ENCODE measurements at places on chromosomes 5 and 9. TPM values are rescaled to one million over a fixed set of nuclear protein-coding genes. Genes with fewer than 3 reads are reported as not detected.

The IFNK gene
- total RNA-seq = not detected

DNA sequence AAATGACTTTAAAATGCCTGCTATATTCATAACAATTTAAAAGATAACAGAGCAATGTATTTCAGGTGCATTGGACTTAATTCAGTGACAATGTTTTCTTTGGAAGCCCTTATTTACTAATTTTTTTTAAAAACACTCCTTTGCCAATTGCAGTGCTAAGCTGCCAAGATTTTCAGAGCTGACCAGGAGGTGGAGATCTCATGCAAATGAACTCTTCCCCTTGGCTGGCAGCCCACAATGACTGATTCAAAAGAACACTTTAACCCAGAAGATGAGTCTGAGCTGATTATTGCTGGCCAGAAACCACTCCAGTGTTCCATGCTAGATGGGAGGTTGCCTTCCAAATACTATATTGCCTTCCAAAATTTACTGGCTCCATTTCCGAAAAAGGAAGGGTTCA lies 128.3 kb upstream of the CCNH start:
- peak; percentile 26 for DNase-seq

The IL13 gene
- not detected for total RNA-seq

- no peak for DNase-seq
Observed at GRCh38 chr9:77224746-77225312, 47.5 kb downstream of the VPS13A start.

- peak; percentile 52 for DNase-seq
Observed at GRCh38 chr9:109574061-109574882, 76.2 kb upstream of the PTPN3 start.

The FOXD4L6 gene
- not detected for total RNA-seq

- peak; percentile 75 for DNase-seq
Observed at GRCh38 chr9:124392871-124393460, 22.3 kb downstream of the PSMB7 start.

- DNase-seq = peak; percentile 34
Observed at GRCh38 chr5:148457183-148457620, 73.4 kb downstream of the FBXO38 start.

The SPINK6 gene
- not detected for total RNA-seq

The GFI1B gene
- not detected for total RNA-seq

- DNase-seq = no peak
Observed at GRCh38 chr9:109974143-109974917, 194.3 kb downstream of the PALM2AKAP2 start.

DNA sequence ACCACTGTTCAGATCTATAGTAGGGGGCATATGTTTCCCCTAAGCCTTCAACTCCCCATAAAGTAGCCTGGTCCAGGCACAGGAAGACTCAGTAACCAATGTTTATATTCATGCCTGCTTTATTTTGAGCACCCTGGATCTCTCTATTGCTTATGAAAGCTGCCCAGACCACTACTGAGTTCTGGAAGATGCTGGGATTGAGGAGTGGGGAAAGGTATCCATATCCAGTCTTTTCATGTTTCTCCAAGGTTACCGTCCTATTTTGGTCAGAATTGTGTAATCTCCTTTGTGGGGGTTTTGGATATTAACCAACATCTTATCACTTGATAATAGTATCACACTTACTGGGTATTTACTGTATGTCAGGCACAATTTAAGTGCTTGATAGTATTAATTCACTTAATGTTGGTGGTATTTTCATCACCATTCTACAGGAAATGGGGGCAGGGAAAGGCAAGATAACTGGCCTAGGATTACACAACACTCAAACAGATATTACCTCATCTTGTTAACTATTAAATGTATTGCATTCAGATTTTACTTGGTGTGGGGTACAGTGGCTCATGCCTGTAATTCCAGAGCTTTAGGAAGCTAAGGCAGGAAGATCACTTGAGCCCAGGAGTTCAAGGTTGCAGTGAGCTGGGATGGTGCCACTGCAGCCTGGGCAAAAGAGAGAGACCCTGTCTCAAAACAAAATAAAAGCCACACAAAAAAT lies 36.3 kb downstream of the RUSC2 start:
- DNase-seq = peak; percentile 24

- DNase-seq = no peak
Observed at GRCh38 chr9:129900263-129901027, 65.2 kb downstream of the USP20 start.

DNA sequence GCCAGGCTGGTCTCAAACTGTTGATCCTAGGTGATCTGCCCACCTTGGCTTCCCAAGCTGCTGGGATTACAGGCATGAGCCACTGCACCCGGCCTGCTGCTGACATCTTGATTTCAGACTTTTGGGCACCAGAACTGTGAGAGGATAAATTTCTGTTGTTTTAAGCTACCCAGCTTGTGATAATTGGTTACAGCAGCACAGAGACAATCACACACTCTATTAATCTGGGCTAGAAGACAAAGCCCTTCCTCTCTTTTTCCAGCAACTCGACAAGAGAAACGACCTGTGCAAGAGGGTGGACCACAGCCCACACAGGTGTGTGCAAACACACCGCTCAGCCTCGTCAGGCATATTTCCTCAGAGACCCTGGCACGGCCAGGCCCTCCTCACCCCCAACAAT lies 4.5 kb downstream of the ANKRD55 start:
- DNase-seq = no peak

The RANBP3L gene
- not detected for total RNA-seq

DNA sequence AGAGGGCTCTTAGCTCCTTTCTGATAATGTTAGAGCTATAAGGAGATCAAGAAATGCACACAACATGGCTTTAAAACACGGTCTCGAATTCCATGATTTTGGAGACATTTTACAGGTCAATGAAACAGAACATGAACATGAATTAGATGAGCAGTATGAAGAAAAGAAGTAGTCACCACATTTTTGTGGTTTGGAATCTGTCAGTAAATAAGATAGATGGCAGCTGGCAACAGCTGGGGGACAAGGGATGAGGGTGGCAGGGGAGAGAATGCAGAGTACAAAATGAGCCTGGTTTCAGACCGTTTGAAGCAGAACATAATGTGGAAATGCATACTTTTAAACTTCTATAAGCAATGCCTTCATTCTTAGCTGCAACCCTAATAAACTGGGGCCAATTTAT lies 107.1 kb downstream of the OXCT1 start:
- no peak for DNase-seq

DNA sequence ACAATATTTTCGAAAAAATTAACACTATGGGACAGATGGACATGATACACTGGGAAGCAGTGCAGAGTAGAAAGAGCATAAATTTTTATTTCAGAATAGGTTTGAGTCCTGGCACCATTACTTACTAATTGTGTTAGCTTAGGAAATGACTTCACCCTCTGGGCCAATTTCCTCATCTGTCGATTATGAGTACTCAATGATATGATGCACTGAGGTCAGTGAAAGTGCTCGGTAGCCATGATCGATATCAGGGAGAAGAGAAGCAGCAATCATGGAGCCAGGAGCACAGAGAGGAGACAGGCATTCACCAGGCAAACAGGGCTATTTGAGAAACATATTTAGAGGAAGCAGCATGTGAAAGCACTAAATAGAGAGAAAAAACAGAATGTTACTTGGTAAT lies 29.4 kb downstream of the NR6A1 start:
- no peak for DNase-seq

- DNase-seq = no peak
Observed at GRCh38 chr5:181149355-181149754, 2.0 kb downstream of the OR2V2 start.

GRCh38 chr9:98714833-98715232 lies 6.1 kb upstream of the GABBR2 start:
- no peak for DNase-seq

DNA sequence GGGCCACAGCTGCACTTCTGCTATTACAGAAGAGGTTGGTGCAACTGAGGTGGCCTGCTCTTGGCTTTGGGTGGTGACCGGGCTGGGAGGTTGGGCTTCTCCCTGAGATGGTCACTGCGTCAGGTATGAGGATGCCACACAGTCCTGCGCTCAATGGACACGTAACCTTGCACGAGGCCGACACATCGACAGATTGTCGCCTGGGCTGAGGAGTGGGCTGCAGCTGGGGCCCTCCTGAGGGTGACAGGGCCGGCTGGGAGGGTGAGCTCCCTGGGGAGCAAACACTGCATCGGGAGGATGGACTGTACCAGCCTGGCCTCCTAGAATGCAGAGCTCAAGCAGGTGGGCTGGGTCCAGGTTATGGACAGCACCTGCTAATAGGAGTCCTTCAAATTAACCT lies 261.1 kb upstream of the ADAMTS16 start:
- DNase-seq = no peak

The FOXD4L5 gene
- 0.42 TPM for total RNA-seq

DNA sequence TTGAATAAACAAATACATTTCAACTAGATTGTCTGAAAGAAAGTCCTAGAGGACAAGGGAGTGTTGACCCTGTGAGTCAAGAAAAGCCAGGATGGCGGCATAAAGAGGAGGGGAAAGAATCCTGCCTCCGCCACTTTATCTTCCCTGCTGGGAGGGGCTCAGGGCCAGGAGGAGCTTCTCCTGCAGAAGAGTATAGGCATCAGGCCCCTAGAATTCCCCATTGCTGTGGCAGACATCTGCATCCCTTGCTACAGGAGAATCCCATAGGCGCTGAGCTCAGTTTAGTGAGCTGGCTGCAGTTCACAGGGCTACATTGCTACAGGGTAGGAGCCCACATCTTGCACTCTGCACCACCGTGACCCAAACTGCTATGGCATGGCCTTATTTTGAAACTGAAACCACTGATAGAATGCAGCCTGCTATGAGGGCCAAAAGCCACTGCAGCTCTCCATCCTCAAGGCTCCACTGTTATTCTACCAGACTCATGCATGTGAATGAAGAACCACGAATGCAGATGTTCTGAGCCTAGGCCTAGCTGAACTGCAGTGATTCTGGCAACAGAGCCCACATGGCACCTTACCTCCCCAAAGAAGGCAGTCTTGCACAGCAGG lies 941.4 kb upstream of the CTNND2 start:
- DNase-seq = no peak

The SPAAR gene
- total RNA-seq = 24.8 TPM

- DNase-seq = no peak
Observed at GRCh38 chr9:26637101-26637500, 255.5 kb downstream of the CAAP1 start.

The SAXO1 gene
- total RNA-seq = not detected

DNA sequence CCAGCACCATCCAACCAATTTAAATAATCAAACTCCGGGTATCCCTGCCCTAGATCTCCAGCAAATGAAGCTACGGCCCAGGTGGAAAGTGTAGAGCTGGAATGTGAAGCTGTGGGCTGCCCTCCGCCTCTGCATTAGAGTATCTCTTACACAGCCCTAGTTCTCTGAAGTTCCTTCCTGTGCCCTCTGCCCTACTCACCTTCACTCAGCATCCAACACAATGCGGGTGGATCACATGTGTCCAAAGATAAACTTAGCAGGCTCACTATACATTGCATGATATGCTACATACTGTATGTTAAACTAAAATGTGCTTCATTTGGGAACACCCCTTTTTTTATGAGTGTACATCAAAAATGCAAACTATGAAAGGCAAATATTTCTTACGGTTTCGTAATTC lies 70.0 kb upstream of the RAD23B start:
- DNase-seq = no peak

The PCDHB6 gene
- total RNA-seq = not detected

- no peak for DNase-seq
Observed at GRCh38 chr5:171312129-171312974, 3.3 kb downstream of the TLX3 start.

- DNase-seq = no peak
Observed at GRCh38 chr9:105457560-105458294, 9.9 kb downstream of the FSD1L start.

The CBY3 gene
- total RNA-seq = not detected

Measured in endothelial cell of umbilical vein (primary cell).